Heart right ventricle (tissue), 16 donors: ENCODE measurements at places on chromosomes 5 and 9. TPM values are rescaled to one million over a fixed set of nuclear protein-coding genes. Genes with fewer than 3 reads are reported as not detected.

DNA sequence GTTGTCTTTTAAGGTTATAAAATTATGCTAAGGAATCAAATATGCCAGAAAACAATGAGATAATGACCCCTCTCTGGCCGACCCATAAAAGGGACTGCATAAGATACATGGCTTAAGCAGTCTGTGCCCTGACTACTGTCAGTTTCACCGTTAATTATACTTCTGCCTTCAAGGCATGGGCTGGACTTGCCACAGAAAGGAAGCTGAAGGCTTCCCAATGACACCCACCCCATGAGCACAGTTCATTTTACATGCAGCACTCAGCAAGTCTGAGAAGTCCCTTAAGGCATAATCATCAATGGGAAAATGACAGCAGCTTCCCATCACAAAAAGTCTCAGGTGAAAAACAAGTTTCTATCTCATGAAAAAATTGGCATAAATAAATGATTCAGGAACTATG lies 175.6 kb downstream of the GLIS3 start:
- no peaks in the 10 kb centered on the region for H3K27me3 ChIP-seq
- H3K4me3 ChIP-seq = no peak overlapping the region
- no peak overlapping the region for H3K27ac ChIP-seq

DNA sequence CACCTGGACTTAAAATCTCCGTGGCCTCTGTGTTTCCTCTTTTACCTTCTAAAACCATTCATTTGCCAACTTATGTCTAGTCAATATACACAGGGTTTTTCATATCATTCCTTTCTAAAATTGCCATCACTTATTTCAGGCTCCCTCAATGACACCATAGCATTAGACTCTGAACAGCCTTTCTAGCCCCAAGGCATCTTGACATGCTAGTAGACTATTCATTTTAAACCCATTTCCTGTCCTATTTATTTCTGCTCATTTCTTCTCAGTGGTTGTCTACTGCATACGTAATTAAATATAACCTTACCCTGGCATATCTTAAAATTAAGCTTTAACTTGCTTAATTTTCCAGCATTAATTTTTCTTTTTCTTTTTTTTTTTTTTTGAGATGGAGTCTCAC lies 83.2 kb downstream of the PHAX start:
- peaks cover 4% of the 10 kb centered on the region for H3K27me3 ChIP-seq
- no peak overlapping the region for H3K4me3 ChIP-seq
- no peak overlapping the region for H3K27ac ChIP-seq
- H3K36me3 ChIP-seq = no peaks in the 10 kb centered on the region

The NEUROG1 gene
- not detected for total RNA-seq

DNA sequence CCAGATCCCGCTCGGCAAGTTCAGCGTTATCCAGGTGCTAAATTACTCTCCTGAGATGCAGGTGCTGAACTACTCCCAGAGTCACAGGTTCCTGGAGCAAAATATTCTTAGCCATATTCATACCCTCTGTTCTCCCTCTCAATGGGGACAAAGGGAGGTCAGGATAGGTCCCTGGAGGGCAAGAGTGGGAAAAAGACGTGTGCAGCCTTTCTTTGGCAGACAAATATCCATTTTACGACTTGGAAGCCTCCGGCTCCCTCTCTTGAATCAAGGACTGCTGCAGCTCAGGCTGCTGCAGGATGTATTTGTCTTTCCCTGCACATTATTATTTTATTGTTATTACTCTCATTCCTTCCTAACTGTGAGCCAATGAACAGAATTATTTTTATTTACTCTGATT lies 590.2 kb downstream of the NR2F1-AS1 start:
- DNase-seq = no peak
- no peak overlapping the region for H3K27ac ChIP-seq
- no peaks in the 10 kb centered on the region for H3K36me3 ChIP-seq
- H3K4me3 ChIP-seq = no peak overlapping the region
- no peaks in the 10 kb centered on the region for H3K27me3 ChIP-seq
- no peaks in the 10 kb centered on the region for H3K4me1 ChIP-seq

DNA sequence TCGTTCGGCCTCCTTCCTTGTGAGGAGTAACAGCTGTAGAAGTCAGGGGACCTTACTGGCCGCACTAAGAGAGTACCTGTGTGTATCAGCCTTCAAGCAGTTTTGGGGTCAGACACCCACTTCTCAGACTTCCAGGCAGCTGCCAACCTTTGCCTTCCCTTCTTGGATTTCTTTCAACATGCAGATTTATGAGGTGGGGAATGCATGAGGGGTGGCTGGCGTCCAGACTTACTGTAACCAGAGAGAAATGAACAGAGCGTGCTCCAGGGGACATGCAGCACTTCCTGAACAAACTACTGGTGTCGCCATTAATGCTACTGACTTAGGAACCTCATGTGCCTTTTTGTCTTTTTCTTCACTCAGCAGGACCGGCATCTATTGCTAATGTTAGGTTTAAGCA lies 46.7 kb downstream of the INSYN2B start:
- H3K27ac ChIP-seq = no peak overlapping the region
- no peak for DNase-seq
- H3K36me3 ChIP-seq = no peaks in the 10 kb centered on the region
- H3K27me3 ChIP-seq = peaks cover 11% of the 10 kb centered on the region

The OMD gene
- total RNA-seq = 2.5 TPM

DNA sequence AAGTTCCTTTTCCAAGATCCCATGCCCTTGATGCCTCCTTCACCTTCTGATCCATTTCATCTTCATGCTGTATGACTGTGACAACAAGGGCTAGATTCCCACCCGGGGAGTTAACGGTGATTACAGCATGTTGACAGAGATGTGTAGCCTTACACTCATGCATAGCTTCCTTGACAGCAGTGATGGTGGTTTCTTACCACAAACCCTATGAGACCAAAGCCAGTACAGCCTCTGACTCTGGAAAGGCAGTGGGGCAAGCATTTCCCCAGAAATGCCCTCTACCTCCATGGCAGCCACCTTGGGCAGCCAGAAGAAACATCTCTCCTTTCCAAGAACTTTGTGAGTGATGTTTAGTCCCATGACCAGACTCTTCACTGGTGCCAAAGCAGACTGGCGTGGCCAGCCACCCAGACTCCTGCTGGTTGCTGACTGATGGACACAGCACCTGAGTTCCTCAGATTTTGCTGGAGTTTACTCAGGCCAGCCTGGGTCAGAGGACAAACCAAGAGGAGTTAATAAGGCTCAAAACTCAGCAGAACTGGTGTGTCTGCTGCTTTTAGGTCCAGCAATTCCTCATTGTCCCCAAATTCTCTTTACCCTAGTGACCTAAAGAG lies 199.7 kb upstream of the SLC27A6 start:
- H3K4me3 ChIP-seq = no peak overlapping the region
- H3K27me3 ChIP-seq = no peaks in the 10 kb centered on the region

- H3K4me1 ChIP-seq = peaks cover 6% of the 10 kb centered on the region
- H3K27me3 ChIP-seq = peaks cover 11% of the 10 kb centered on the region
- H3K36me3 ChIP-seq = no peaks in the 10 kb centered on the region
- H3K4me3 ChIP-seq = no peak overlapping the region
- no peak for DNase-seq
Observed at GRCh38 chr5:133109655-133110483, 58.1 kb downstream of the HSPA4 start.

- H3K27ac ChIP-seq = no peak overlapping the region
- H3K36me3 ChIP-seq = no peaks in the 10 kb centered on the region
- peaks cover 5% of the 10 kb centered on the region for H3K4me1 ChIP-seq
- DNase-seq = no peak
- no peak overlapping the region for H3K4me3 ChIP-seq
Observed at GRCh38 chr5:65986050-65986451, 59.7 kb downstream of the ERBIN start.

The TIMD4 gene
- total RNA-seq = not detected
